Effector CD8-positive, alpha-beta T cell (primary cell): ENCODE measurements at places on chromosomes 12 and 14.

- peak; percentile 10 for DNase-seq
These were observed 21.7 kb upstream of the SLC10A1 start for GRCh38 chr14:69818758-69819191.

- DNase-seq = no peak
These were observed 16.2 kb downstream of the SYNE3 start for GRCh38 chr14:95500201-95500681.

GRCh38 chr12:109462868-109463692, 14.0 kb downstream of the KCTD10 start:
- DNase-seq = no peak

DNA sequence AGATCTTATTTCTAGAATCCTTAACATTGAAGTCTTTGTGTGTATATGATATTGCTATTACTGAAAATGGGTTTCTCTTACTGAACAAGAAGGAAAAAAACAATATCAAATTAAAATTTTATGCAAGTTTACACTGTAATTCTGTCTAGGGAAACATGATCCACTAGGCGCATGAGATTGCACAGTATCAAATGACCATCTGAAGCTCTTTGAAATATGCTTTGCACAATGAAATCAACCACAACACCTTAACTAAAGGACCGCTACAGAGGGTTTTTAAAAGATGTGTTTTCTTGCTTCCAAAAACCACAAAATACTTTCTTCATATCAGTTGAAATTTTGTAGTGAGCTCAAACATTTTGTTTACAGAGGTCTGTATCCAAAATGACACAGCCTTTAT, 15.1 kb upstream of the KERA start:
- DNase-seq = no peak

DNA sequence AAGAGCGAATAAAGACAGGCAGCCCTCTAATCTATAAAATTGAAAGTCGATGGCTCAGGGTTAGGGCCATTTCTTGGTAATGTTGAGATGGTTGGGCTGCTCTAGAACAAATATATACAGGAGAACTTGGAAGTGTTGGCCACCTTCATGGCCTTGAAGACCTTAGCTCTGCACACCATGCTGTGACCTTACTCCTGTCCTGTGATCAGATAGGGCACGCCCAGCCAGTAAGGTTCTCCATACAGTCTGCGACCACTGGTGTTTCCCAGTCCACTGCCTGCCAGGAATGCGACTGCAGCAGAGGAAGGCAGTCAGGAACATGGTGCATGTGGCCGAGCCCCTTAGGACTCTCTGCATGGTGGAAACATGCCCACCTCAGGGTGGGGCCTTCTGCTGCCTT, 73.2 kb upstream of the PSMA6 start:
- no peak for DNase-seq

DNA sequence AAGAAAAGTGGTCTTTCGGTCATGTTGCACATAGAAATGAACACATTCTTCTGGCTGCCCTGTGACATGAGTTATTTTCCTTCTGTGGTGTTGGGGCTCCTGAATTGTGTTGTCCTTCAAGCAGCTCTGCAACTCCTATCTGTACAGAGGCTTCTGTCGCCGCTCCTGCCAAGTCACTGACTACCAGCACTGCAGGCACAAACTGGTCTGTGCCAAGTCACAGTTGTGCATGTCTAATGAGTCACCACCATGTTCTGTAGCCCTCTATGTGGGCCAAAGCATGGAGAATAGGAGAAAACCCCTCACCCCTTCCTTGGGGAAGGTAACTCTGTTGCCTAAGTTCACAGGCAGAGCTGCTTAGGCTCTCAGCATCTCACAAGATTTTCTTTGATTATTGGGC, 283.3 kb downstream of the RPL10L start:
- DNase-seq = no peak

DNA sequence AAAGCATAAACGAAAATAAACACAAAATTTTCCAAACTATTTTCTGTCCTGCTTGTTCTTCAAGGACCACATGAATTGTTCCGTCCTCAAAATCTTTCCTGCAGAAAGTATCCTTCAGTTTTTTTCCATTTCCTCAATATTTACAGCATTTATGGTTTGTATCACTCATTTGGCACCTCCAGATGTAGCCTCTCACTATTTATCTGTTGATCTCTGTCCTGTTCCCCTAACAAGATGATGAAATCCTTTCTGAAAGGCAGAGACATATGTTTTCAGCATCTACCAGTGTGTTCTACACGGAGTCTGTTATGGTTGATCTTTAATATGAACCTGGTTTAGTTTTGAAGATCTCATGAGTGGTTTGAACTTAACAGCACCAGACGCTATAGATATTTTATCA, 490.2 kb downstream of the NELL2 start:
- DNase-seq = no peak

- no peak for DNase-seq
These were observed 97.5 kb downstream of the TMX1 start for GRCh38 chr14:51337520-51337919.

DNA sequence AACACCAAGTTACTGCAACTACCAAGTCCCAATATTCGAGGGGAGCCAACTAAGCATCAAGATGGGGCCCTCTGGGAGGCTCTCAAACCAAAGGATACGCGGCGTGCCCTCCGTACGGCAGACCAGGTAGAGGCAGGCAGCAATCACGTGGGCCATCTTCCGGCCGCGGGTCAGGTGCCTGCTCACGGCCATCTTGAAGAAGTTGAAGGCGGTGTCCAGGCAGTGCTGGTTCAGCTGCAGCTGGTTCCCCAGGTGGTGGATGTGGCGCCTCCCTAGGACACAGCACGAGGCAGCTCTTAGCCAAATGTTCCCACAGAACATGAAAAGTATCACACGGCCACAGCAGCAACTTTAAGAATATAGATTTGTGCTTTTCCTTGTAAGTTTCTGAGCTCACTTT, 24.3 kb downstream of the BTBD6 start:
- DNase-seq = no peak
